ENCODE measurements at places on chromosomes 5 and 9. TPM values are rescaled to one million over a fixed set of nuclear protein-coding genes. Genes with fewer than 3 reads are reported as not detected.

- DNase-seq = no peak
Measured at GRCh38 chr9:121349009-121349408, 21.0 kb downstream of the STOM start.

GRCh38 chr5:107781451-107781850, 110.7 kb upstream of the EFNA5 start:
- no peak for DNase-seq

The ACTBL2 gene
- total RNA-seq = not detected

- no peak for DNase-seq
Measured at GRCh38 chr5:150630461-150631325, 9.8 kb upstream of the SYNPO start.

DNA sequence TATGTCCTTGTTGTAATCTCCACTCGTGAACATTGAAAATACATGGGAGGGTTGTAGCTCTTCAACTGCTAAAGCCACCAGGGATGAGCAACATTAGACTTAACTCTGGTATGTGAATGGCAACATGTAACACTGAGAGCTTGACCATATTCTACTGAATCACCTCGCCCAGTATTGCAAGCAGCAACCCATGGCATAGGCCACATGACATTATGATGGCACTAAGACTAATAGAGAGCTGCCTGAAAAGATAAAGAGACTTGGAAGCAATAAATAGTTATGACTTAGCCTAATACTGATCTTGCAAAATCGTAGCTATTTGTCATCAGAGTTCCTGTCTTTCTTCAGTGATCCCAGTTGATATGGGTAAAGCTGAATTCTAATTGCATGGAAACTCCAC, 108.4 kb upstream of the NREP start:
- DNase-seq = no peak

DNA sequence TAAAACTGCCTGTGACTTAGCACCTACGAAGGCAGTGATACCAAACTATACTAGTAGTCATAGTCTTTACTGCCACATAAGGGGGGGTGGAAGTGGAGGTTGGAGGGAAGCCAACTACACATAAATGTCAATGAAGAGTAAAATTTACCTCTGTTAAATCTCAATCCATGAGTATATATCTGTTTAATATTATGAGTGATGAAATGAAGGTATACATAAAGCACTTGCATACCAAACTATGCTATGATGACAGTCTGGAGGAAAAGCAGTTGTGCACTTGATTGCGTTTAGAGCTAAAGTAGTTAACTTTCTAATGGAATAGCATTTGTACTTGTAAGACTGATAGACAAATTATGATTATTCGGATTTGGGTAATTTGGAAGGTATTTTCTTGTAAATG, 129.2 kb upstream of the POU5F2 start:
- no peak for DNase-seq

GRCh38 chr9:106376689-106377088, 486.3 kb upstream of the ZNF462 start:
- no peak for DNase-seq

The TXNDC8 gene
- not detected for total RNA-seq

The GLRX gene
- 19.9 TPM for total RNA-seq

GRCh38 chr9:660227-660626, 181.3 kb upstream of the DMRT1 start:
- DNase-seq = no peak

GRCh38 chr5:55713871-55714270, 1.7 kb upstream of the SLC38A9 start:
- no peak for DNase-seq

DNA sequence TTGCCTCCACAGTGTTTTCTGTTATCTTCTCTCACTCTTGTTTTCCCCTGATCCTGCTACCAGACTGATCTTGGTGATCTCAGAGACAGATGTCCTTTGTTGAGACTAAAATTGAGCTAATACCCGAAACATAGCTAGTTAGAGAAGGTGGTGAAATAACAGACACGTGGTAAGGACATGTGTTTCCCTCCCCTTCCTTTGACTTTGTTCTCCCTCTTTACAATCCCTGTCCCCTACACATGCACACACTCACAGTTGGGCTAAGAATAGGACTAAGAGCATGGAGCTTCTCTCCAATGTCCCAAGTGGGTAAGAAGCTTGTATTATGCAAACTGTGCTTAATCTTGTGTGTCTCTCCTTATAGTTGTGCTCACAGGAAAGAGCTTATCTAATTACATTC, 1603.0 kb upstream of the C9orf72 start:
- no peak for DNase-seq

- peak; percentile 7 for DNase-seq
Measured at GRCh38 chr5:140725799-140726471, 25.7 kb downstream of the ZMAT2 start.

DNA sequence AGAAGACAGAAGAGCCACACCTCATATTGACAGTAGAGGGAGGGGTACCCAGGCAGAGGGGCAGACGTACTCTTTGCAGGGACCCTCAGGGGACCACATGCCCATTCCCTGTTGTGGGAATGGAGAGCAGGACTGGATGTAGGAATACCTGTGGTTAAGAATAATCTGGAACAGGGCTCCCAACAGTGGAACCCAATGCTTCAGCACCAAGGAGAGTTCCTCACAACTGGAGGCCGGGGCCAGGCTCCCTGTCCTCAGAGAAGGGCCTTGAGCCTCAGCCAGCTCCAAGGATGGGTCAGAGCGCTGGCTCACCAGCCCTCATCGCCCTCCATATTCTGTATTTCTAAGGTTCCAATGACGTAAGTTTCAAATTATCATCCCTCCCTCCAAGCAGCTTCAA, 7.4 kb upstream of the SHC3 start:
- DNase-seq = no peak

DNA sequence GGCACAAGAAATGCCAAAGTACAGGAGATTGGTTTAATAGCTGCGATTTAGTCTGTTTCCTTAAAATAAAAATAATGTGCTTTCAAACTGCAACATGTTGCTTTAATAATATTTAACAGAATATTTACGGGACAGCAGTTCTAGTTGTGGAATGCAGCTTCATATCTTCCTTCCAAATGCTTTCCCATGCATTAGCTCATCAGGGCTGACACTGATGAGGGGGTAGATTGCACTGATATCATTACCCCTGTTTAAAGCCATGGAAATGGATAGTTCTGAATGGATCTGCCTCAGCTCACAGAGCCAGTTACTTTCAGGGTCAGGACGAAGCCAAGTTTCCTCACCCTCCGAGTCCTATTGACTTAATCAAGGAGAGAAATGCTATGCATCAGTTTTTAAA, 93.2 kb upstream of the OSMR start:
- DNase-seq = no peak

- no peak for DNase-seq
Measured at GRCh38 chr5:90680921-90681563, 122.4 kb downstream of the ADGRV1 start.

GRCh38 chr9:35000535-35001284, 11.2 kb downstream of the DNAJB5 start:
- no peak for DNase-seq

- no peak for DNase-seq
Measured at GRCh38 chr5:167642779-167643517, 648.5 kb upstream of the WWC1 start.

DNA sequence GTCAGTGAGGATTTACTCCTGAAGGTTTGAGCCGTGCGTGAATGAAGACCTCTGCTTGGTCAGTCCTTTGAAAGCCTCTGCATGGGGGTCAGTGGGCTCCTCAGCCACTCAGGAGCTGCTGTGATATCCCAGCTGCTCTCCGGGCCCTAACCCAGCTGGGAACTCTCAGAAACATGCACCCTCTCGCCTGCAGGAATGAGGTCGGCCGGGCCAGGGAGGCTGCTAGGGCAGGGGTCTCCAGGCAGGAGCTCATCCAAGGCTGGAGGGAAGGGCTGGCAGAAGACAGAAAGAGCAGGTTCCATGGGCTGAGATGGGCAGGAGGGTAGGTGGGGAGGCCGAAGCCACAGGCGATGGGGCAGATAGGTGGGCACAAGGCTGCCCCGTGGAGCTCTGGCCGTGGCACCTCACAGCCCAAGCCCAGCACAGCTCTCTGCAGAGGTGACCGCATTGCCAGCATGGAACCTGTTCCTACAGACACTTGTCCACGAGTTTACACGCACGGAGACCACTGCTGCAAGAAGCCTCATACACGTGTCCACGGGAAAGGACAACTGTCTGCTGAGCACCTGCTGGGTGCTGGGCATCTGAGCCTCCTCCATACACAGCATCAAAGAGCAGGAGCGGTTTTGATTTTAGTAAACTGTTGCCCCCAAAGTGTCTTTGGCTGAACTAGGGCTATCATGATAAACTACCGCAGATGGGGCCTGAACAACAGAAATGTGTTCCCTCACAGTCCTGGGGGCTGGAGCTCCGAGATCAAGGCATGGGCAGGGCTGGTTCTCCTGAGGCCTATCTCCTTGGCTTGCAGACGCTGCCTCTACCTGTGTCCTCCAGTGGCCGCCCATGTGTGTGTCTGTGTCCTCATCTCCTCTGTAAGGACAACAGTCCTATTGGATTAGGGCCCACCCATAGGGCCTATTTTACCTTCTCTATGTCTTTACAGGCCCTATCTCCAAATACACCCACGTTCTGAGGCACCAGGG, 85.2 kb upstream of the ADAMTS2 start:
- no peak for DNase-seq

The SH2D3C gene
- total RNA-seq = 79.7 TPM

GRCh38 chr9:92513349-92513748, 22.4 kb downstream of the ECM2 start:
- DNase-seq = no peak

The TLX3 gene
- not detected for total RNA-seq

DNA sequence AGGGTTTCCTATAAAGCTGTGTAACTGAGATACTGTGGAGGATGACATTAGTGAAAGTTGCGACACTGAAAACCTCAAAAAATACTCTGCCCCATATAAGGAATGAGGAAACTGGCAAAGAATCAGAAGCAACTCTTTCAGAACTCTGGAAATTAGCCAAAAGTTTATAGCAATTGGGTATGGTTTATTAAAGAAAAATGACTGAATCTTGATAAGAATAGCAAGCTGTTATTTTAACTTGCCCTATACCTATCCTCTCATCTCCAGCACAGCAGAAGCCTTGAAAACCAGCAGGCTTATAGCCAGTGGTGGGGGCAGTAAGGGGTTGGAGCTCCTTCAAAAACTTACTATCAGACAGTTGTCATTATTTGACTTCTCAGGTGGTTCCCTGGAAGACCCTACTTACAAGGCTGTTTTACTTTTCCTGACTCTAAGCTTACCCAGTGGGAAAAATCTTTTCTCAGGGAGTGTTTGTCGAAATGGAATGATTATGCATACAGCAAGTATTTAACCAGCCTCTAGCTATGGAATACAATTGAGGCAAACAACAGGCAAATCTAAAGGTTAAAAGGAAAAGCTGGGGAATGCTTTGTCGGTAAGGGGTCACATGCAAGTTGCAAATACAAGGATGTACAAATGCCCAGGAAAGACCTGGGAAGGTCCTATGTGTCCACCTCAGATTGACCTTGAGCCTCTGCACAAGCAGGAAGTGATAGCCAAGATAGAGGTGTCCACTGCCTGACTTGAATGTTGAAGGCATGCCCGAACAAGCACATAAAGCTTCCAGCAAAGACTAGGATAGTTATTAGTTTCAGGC, 21.0 kb upstream of the FAM151B start:
- no peak for DNase-seq

GRCh38 chr5:91206734-91207133, 176.4 kb downstream of the ARRDC3 start:
- no peak for DNase-seq

GRCh38 chr5:111337133-111337532, 112.9 kb downstream of the CAMK4 start:
- no peak for DNase-seq

GRCh38 chr5:65150599-65151304, 331.0 kb downstream of the ADAMTS6 start:
- no peak for DNase-seq

DNA sequence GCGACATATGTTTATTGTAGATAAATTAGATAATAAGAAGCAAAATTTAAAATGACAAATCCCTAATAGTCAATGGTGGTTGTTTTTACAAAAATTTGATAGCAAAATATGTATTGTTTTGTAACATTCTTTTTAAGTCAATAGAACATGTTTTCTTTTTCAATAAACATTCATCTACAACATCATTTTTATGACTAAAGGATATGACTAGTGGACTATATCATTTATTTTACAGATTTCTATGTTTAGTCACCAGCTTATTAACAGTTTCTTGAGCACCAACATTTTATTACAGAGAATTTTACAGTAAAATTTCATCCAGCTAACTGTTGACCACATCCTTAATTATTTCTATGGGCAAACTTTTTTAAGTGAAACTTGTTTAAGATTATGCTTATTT, 114.7 kb upstream of the IL7R start:
- DNase-seq = no peak

DNA sequence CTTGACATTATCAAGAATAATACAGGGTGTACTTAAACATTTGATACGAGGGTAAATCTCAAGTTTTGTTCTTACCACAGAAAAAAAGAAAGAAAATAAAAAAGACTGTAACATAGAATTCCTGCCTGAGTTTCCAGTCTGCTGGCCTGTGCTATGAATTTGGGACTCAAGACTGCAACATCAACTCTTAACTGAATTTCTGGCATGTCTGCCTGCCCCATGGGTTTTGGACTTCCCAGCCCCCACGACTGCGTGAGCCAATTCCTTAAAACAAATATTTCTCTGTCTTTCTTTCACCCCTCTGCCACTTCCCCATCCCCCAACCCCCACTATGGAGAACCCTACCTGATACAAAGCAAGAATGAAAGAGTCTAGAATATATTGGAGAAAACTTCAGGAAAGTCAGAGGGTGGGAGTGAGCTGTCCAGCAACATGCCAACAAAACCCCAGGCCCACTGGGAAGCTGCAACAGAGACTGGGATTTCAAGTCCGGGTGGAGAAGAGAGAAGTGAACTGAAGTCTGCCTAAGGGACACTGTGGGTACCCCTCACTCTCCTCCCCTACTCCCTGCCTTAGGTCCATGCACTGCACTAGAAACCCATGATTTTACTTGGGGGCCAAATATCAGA, 43.0 kb downstream of the MARCHF3 start:
- DNase-seq = no peak

The GADD45G gene
- 7.3 TPM for total RNA-seq

- DNase-seq = no peak
Measured at GRCh38 chr5:143501310-143502044, 98.0 kb upstream of the NR3C1 start.

Measured in hematopoietic multipotent progenitor cell (in vitro differentiated cells).